ENCODE measurements at places on chromosomes 5 and 9.

DNA sequence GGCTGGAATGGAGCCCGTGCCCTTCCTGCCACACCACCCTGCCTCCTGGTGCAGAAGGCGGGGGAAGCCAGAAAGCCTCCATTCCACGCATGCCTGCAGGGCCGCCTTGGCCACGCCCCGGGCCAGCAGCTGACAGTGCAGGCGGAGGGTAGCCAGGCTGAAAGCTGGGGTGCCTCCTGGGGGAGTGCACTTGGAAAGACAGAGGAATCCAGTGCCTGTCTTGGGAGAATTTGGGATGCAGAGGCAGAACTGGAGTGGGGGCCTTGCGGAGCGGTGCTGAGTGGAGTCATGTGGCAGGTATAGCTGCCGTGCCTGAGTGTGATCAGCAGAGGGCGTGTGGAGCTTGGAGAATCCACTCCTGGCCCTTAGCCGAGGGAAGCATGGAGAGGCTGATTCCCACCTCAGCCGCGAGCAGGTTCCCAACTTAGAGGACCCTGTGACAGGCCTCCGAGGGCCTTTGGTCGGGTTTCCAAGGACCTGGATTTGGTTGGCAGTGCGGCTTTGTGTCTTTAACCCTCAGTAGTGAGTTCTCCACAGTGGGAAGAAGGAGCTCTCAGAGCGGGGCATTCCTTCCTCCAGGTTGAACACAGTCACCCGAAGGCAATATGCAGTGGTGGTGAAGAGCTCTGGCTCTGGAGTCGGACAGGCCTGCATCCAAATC, 9.1 kb upstream of the URM1 start:
- no peaks in the 10 kb centered on the region for H3K4me1 ChIP-seq
- H3K36me3 ChIP-seq, result peaks cover 5% of the 10 kb centered on the region
- H3K27ac ChIP-seq, result peak overlapping the region; percentile 39
- H3K4me3 ChIP-seq, result peak overlapping the region; percentile 43

DNA sequence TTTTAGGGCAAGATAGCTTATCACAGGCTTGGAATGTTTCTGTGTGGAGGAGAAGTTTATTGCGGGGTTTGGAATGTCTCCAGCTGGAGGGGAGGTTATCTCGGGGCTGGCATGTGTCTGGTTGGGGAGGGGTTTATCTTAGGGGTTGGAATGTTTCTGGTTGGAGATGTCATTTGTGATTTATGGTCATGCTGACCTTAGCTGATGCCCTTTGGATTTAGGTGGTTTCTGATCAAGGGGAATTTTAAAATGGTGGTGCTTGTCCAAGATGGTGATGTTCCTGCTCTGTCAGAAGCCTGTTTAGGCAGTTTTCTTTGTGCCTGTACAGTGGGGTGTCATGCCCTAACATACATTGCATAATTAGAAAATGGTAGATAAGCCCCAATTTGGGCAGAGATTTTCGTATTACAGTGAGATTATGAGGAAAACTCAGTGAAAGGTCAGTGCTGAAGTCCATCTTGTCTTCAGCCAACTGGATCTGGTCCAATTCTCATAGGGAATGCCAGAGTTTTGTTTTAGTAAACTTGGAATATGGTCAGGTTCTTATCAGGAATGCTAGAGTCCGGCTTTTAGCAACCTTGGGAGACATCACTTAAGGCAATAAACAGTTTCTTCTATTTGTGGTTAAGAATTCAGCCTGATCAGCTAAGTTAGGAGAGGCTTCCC, 14.3 kb downstream of the CDK20 start:
- DNase-seq, result no peak
- H3K4me1 ChIP-seq, result peaks cover 2% of the 10 kb centered on the region
- H3K36me3 ChIP-seq, result no peaks in the 10 kb centered on the region
- H3K4me3 ChIP-seq, result no peak overlapping the region
- H3K27me3 ChIP-seq, result no peaks in the 10 kb centered on the region
- no peak overlapping the region for H3K27ac ChIP-seq

DNA sequence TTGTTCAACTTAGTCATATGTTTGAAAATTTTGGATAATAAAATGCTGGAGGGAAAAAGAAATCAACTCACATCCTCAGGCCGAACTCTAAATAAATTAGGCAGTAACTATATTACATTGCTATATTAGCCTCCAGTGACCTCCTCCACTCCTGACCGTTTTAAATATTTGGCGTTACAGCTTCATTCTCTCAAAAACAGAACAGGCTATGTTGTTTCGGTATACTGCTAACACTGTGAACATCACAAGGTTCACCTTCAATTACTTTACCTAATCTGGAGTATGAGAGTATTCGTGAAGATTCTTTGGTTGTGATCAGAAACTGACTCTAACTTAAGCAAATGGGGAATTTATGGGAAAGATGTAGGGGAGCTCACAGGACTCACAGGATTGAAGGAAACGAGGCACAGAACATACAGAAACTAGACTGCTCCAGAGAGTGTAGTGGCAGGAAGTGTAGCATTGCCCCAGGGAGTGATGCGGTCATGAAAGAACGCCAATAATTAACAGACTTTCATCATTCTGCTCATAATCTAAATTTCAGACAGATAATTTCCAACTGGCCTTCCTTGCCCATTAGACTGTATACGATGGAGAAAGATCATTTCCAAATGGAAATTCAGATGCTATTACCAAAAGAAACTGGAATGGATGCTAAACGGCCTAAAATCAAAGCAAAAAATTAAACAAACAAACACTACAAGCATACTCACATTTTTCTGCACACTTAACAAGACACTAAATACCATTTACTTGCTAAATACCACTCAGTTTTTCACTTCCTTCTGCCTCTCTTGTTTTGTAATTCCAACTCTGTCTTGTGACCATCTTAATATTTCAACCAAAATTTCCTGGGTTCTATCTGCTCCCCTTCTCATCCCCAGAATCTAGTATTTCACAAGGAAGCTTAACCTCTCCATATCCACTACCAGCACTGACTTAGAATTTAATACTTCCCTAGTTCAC, 110.1 kb upstream of the LPAR1 start:
- H3K36me3 ChIP-seq, result no peaks in the 10 kb centered on the region
- H3K4me1 ChIP-seq, result no peaks in the 10 kb centered on the region
- H3K27ac ChIP-seq, result no peak overlapping the region
- no peak overlapping the region for H3K4me3 ChIP-seq
- no peaks in the 10 kb centered on the region for H3K27me3 ChIP-seq
- DNase-seq, result no peak

GRCh38 chr9:16058131-16058549, 505.3 kb downstream of the CCDC171 start:
- H3K27me3 ChIP-seq, result no peaks in the 10 kb centered on the region
- no peaks in the 10 kb centered on the region for H3K36me3 ChIP-seq
- no peak overlapping the region for H3K4me3 ChIP-seq

- no peaks in the 10 kb centered on the region for H3K36me3 ChIP-seq
- DNase-seq, result no peak
- no peaks in the 10 kb centered on the region for H3K4me1 ChIP-seq
- H3K27ac ChIP-seq, result no peak overlapping the region
Measured at GRCh38 chr5:16554110-16554509, 62.7 kb downstream of the RETREG1 start.

DNA sequence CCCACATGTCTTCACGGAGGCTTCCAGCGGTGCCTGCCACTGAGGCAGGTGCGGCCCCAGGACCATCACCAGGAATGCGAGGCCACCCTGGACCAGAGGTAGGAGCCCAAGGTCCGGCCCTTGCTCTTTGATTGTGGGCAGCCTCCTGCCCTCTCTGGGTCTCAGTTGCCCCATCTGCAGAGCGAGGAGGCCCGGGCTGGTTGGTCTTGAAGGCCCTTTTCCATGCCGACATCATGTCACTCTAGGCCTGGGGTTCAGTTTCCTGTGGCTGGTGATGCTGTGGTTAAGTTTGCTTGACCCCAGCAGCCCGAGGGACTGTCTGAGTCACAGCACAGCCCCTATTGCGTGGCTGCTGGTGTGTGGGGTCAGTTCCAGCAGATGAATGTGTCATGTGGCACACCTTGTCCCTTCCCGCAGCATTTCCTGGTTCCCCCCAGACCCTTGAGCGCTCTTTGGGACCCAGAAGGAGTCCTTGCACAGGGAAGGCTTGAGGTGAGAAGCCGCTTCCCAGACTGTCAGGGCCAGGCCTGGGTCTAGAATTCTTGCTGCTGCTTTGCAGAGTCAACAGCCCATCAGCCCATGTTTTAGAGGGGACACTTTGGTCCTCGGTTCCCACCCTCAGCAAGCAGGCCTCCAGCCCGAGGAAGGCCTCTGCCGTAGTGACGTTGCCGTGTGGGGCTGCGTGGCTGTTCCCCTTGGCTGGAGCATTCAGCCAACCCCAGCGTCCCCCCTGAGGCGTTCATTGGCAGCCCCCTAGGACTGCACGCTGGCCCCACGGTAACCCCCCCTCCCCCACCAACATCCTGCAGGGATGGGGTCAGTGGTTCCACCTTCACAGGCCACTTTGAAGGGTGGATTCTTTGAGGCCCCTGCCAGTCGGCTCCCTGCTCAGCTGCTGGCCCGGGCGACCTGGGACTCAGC, 31.0 kb upstream of the HMCN2 start:
- peaks cover 13% of the 10 kb centered on the region for H3K4me1 ChIP-seq
- no peak for DNase-seq
- H3K36me3 ChIP-seq, result no peaks in the 10 kb centered on the region
- peaks cover 14% of the 10 kb centered on the region for H3K27me3 ChIP-seq

- DNase-seq, result no peak
- no peaks in the 10 kb centered on the region for H3K27me3 ChIP-seq
- no peak overlapping the region for H3K27ac ChIP-seq
- no peaks in the 10 kb centered on the region for H3K36me3 ChIP-seq
Measured at GRCh38 chr9:112624711-112625707, 92.9 kb downstream of the INIP start.

DNA sequence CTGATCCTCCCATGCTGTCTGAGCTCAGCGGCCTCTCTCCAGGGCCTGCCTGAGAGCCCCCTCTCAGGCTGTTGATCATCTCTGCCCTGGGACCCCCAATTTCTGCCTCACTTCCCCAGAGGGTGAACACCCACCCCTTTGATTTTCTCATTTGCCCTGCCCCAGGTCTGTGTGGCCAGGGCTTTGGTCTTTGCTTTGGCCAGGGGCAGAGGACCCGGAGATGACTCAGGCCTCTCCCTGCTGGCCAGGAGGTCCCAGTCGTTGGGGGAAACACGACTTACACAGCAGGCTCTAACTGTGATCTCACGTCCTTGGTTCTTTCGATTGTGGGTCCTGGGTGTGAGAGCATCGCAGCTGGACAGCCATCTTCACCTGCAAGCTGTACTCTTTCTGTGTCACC, 1.1 kb upstream of the ADAMTS2 start:
- no peaks in the 10 kb centered on the region for H3K4me1 ChIP-seq
- no peak for DNase-seq
- no peak overlapping the region for H3K27ac ChIP-seq
- peaks cover 69% of the 10 kb centered on the region for H3K27me3 ChIP-seq
- no peaks in the 10 kb centered on the region for H3K36me3 ChIP-seq

DNA sequence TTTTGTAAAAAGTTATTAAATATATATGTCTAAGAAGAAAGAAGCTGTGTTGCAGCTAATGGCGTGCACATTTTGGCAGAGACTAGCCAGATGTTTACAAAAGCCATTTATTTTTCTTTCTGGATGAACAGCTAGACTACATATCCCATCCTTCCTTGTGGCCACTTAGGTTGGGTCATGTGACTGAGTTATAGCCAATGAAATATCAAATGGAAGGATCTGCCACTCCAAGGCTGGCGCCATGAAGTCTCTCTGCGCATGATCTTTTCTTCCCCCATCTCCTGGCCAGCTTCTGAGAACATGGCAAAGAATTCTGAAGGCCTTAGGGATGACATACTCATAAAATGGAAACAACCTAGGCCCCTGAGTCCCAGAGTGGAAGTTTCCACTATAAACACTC, 244.2 kb upstream of the DAB2 start:
- H3K4me3 ChIP-seq, result no peak overlapping the region
- H3K27me3 ChIP-seq, result no peaks in the 10 kb centered on the region
- no peak for DNase-seq
- H3K27ac ChIP-seq, result no peak overlapping the region
- H3K4me1 ChIP-seq, result no peaks in the 10 kb centered on the region
- no peaks in the 10 kb centered on the region for H3K36me3 ChIP-seq

DNA sequence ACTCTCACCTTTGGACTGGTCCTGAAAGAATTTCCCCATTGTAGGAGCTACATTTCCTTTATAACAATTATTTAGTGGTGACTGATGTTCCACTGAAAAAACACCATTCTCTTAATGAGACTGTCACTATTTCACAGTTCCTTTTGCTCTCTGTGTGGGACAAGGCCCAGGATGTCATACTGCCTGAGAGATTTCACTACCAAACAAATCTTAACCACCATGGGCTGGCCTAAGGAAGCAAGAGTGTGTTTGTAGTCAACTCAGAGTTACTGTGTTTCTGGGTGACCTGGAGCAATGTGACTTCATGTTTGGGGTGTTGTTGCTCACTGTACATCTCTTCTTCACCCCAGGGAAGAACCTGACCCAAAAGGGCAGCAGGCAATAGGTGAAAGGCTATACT, 50.1 kb upstream of the ZNF608 start:
- H3K4me1 ChIP-seq, result no peaks in the 10 kb centered on the region
- no peaks in the 10 kb centered on the region for H3K36me3 ChIP-seq
- no peak for DNase-seq
- no peak overlapping the region for H3K4me3 ChIP-seq
- H3K27ac ChIP-seq, result no peak overlapping the region

DNA sequence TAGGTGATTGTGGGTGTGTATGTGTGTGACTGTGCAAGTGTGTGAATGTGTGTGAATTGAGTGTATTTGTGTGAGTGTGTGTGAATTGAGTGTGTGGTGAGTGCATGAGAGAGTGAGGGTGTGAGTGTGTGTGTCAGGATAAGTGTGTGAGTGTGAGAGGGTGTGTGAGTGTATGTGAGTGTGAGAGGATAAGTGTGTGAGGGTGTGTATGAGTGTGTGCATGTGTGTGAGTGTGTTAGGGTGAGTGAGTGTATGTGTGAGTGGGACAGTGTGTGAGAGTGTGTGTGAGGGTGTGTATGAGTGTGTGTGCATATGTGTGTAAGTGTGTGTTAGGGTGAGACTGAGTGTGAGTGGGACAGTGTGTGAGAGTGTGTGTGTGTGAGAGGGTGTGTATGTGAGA, 21.7 kb downstream of the GPRIN1 start:
- no peaks in the 10 kb centered on the region for H3K36me3 ChIP-seq
- DNase-seq, result no peak
- H3K4me1 ChIP-seq, result no peaks in the 10 kb centered on the region
- peaks cover 11% of the 10 kb centered on the region for H3K27me3 ChIP-seq

DNA sequence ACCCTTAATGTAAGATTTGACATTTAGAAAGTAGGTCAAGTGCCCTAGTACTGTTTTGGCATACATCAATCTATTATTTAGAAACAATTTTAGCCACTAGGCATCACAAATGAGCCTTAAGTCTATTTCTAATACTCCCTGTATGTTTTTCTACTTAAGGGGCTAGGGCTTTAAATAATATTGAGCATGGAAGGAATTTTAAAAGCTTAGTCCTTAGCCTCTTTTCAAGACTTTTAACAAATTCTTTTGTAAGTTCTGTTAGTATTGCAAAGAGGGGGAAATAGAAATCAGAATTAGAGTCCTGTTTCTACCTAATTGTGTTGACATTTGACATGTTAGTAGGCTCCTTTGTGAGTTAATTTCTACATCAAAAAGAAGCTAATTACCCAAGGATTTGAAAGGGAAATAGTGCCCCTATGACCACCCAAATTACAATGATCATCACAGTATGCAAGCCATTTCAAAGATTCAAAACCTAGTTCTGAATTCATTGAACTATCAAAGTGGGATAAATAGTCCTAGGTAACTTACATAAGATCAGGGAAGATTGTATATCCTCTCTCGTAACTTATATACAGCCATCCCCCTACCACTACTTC, 647.8 kb upstream of the ACO1 start:
- H3K27me3 ChIP-seq, result no peaks in the 10 kb centered on the region
- H3K4me3 ChIP-seq, result no peak overlapping the region
- no peaks in the 10 kb centered on the region for H3K4me1 ChIP-seq
- H3K27ac ChIP-seq, result no peak overlapping the region
- H3K36me3 ChIP-seq, result no peaks in the 10 kb centered on the region
